ENCODE measurements at places on chromosomes 6 and 20.
A peak's percentile ranks its signal among the peaks of the same experiment; 100 is the strongest.

GRCh38 chr6:160899671-160900430 lies 91.7 kb upstream of the MAP3K4 start:
- no peak for DNase-seq

GRCh38 chr6:8066108-8066507 lies 1.9 kb upstream of the BLOC1S5 start:
- DNase-seq = no peak

DNA sequence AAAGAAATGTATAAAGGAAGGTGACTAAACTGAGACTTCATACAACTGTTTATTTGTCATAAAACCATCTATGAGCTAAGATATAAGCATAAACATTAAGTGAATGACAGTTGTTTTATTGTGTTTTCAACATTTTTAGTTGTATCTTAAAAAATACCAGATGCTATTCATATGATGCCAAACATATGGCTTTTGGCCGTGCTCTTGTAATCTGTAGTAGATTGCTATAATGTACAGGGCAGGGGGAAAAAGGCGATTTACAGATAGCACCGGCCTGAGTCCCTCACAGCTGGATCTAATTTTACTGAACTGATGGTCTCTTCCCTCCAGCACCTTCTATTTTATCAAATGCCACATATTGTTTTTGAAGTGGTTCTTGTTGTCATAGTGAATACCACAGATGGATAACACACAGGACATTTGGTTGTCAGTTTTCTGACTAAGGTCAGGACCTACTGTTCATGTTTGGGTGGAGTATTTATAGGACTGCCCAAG lies 48.2 kb downstream of the CENPW start:
- no peak for DNase-seq

GRCh38 chr6:113873043-113873667 lies 16.0 kb downstream of the MARCKS start:
- no peak for DNase-seq

- DNase-seq = peak; percentile 54
Measured at GRCh38 chr6:111743862-111744692, 129.2 kb downstream of the FYN start.

DNA sequence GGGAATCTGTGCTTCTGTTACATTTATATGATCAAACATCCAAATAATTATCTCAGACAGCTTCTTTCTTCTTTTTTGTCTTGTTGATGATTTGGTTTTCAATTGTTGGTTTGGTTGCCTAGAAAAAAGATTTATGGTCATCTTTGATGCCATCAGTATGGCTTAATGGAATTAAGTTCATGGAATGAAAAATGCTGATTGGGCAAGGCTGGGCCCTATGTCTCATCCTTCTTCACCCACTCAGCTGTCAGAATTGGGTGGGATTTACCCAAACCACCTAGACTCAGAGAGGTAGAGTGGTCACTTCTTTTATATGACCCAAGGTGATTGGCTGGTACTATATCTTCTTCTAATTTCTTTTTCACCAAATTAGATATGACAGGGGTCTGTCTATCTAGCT lies 258.3 kb downstream of the DOK5 start:
- DNase-seq = no peak

DNA sequence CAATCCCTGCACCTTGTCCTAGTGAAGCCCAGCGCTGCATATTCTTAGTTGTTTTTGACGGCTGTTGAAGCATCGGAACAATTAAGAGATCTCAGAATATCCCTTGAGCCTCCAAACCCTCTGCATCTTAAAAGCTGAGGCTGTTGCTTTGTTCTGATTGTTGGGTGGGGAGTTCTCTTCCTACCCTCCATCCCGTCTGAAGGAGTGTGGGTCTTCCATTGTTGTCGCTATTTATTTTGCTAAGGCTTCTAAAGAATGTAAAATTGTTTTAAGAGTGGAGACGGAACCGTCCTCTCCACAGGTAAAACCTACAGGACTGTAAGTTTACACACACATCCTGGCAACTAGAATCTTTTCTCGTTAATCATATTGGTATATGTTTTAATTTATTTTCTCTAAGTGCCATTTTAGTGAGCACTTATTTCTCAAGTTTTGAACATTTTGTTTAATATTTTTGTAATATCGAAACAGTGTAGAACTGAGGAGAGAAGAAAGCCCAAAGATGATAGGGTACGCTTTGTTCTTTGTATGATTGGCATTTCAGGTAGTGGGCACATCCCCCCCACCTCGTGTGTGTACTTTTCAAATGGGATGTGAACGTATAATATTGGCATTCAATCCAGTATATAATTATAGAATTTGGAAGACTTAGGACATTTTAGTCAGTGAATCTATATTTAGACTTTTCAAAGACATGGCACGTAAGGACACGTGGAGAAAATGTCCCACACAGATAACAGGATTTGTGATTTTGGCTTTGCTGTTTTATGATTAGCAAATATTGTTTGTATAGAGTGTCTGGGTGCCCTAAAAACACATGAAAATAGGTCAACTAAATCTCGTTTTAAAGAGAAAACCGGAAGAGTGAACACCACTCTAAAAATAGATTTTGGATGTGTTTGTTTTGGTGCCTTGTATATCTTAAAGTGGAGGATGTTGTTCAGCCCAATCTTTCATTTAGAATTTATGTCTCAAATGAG lies 1.3 kb downstream of the RNF146 start:
- DNase-seq = no peak

DNA sequence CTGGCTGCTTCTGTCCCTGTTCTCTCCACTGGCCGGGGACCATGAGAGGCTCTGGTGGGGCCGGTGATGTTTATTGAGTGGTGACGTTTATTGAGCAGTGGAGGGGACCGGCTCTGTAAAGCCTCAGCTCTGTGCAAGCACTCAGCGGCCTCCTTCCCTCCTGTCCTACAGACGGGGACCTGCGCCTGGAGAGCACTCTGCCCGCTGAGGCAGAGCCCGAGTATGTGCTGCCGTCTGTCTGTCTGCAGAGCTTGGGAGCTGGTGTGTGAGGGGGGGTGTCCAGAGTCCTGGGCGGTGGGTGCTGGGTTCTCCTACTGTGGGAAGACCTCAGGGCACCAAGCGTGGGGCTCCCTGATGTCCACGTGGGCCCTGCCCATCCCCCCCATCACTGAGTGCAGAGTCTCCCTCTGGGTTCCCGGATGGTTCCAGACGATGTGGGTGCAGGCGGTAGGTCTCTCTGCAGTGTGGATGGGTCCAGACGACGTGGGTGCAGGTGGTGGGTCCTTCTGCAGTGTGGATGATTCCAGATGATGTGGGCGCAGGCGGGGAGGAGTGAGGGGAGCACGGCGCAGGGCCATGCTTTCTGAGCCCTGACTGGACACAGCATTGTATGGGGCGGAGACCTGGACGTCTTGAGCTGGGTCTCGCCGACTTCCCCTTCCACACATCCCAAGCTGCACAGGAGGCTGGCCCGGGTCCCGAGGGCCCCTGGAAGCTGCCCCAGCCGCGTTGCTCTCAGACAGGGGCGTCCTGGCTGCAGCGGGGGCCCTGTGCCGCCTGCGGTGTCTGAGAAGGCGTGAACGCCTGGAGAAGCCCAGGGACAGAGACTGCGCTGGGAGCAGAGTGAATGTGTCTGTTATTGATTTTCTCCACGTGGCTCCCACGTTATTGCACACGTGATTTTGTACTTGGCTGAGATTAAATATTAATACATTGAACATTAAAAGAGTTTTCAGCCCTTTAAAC lies 14.9 kb upstream of the BHLHE23 start:
- DNase-seq = no peak

- no peak for DNase-seq
Measured at GRCh38 chr6:22657352-22657980, 88.1 kb downstream of the HDGFL1 start.

DNA sequence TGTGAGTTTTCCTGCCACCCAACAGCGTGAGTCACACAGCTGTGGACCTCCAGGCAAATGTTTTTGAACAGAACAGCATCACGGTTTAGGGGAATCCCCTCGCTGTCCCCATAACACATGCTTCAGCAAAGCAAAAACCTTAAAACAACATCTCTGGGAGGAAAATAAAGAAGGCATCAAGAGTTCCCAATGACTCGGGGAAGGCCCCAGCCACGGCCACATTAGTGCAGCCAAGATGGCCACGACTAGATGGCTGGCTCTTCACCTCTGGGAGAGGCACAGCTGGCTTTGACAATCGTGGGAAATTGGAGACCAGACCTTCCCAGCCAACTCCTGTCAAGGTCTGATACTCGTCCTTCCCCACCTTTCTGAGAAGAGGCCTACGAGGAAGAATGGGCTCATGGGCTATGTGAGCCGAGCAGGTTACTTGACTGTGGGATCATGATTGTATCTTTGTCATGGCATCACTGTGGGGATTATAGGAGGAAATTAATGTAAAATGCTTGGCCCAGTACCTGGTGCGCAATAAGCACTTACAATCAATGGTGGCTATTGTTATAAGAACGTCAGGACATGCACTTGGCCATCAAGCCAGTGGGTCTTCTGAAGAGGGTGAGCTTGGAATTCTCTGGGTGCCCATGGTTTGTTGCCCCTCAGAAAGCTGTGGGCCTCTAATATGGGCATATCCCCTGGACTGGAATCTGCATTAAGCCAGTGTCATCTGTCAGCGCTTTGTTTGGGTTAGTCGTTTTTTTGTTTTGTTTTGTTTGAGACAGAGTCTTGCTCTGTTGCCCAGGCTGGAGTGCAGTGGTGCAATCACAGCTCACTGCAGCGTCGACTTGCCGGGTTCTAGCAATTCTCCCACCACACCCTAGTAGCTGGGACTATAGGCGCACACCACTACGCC lies 43.6 kb downstream of the FGD2 start:
- DNase-seq = no peak

- no peak for DNase-seq
Measured at GRCh38 chr20:36314734-36315544, 8.8 kb downstream of the DLGAP4 start.

DNA sequence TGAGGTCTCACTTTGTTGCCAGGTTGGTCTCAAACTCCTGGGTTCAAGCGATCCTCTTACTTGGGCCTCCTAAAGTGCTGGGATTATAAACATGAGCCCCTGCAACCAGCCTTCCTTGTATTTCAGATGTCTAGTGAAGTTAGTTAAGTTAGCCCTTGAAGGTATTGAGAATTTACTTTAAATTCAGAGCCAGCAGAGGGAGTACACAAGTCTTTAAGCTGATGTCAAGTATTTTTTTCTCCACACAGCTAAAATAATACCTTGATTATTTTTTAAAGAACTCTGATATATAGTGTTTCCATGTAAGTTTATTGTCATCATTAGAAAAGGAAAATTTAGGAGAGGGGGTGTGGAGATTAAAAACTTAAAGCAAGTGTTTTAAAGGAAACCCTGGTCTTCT lies 9.8 kb downstream of the FOXO3 start:
- no peak for DNase-seq

DNA sequence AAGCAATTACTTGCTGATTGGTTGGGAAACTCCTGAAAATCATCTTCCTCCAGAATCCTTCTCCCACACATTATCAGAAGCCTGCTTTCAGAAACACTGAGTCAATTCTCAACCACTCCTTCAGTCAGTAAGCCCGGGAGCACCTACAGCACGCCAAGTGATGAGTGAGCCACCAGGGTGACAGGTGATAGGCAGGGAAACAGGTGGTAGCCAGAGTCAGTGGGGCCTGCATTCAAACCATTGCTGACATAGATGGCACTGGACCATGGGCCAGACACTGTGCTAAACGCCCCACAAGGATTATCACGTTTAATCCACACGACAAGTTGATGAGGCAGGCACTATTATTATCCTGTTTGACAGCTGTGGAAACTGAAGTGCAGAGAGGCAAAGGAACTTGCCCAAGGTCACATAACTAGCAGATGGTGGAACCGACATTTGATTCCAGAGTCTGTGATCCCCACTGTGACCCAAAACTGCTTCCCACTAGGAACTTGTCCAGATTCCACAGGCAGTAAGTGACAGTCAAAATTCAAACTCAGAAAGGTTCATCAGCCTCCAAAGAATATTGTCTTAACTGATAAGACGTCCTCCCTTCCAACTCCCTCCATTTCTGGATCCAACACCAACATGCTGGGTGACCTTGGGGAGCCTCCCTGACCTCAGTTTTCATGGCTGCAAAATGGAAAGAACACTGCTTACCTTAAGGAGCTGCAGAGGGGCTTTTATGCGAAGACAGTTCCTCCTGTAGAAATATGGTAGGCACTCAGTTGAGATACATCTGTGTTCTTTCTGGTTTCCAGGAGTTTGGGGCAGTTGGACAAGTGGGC lies 23.9 kb upstream of the TOP1 start:
- peak; percentile 74 for DNase-seq

GRCh38 chr6:680251-680650 lies 12.7 kb downstream of the EXOC2 start:
- no peak for DNase-seq

GRCh38 chr20:17943343-17943742 lies 25.3 kb downstream of the SNX5 start:
- DNase-seq = no peak

- no peak for DNase-seq
Measured at GRCh38 chr6:38634518-38634917, 5.2 kb downstream of the BTBD9 start.

DNA sequence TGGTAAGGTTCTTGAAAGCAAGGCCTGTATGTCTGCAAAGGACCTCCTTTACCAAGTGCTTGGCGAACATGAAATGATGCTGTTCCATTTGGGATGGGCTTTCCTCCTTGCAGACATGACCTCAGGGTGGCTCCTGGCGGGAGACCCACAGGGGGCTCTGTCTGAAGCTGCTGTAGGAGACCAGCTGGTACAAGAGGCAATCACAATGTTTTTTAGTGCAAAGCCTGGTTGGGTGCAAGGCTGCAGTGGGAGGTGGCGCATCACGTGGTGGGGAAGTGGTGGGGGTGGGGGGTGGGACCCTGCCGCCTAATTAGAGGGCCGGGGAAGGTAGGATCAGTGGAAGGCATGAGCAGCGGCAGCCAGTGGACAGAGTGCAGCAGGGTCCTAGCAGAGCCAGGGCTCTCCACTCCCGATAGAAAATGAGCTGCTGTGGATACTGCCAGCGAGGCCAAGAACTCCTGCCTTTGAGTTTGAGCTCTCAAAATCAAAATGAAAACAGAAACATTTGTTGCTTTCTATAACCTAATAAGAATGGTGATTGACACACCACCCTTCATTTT lies 9.1 kb upstream of the ARMC2 start:
- DNase-seq = no peak

DNA sequence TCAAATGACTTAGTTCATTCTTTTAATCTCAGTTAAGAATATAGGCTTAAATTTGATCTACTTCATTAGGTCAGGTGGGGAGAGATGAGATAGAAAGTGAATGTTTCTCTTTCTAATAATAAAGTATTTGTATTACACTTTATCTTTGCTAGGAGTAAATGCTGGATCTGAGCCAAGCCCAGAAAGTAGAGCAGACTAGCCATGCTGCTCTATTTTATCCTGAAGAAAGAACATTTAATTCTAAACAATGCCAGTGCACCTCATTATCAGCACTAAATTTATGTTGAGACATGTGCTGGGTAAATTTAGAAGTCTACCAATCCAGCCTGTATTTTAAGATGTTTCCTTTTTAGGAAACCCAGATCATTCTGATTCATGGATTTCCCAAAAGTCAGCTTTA lies 43.5 kb downstream of the AKIRIN2 start:
- DNase-seq = no peak

Data from gastrocnemius medialis (tissue), 4 donors.